ENCODE measurements at places on chromosomes 7 and 10. TPM values are rescaled to one million over a fixed set of nuclear protein-coding genes. Genes with fewer than 3 reads are reported as not detected.

CYP26C1 gene
- total RNA-seq: 0.16 TPM

DNA sequence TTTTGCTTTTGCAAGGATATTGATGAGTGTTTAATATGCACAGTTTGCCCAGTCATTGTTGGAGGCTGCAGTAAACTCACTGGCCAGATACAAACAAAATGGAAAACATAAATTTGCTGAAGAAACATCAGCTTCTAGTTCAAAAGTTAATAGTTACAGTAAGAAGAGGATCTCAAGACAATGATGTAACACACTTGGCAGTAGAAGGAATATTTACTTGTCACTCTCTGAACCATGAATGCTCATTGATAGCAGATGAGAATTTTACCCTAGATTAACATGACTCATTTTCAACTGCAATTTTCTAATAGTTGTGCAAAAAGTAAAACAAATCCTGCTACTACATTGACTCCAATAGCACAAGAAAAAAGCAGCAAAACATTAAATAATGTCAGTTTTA lies 47.7 kb downstream of the VWC2 start:
- no peak for DNase-seq

RARRES2 gene
- total RNA-seq: 6.2 TPM

- peak; percentile 5 for DNase-seq
Observed at GRCh38 chr7:93147363-93147762, 822 bp downstream of the SAMD9L start.

DNA sequence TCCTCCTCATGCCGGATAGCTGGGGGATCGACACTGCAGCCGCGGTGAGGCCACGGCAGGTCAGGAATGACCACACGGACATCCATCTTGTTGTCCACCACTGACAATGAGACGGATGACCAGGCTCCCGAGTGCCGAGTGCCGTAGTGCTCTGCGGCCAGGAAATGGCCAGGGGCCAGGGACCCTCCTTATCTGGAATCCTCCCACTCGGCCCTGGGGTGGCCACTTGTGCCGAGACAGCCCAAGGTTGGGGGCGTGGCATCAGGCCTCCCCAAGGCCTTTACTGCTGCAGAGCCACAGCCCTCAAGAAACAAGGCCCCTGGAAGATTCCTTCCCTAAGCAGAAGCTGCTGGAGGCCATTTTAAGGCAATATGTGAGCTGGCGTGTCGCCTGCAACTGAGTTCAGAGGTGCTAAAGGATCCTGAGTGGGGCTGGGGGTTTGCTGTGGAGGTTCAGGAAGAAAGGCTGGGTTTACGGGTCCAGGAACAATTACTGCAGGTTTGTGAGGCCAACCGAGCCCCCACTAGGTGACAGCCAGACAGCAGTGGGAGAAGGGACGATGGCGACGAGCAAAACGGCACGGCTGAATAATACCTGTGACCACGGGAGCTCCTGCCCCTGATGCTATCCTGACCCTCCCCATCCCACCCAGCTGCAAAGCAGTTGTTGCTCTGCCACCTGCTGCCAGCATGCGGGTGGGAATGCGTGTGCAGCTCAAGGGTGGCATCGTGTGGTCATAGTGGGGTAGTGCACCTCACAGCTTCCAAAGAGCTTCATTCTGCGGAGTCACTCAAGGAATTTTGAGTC lies 31.6 kb upstream of the LEP start:
- DNase-seq: peak; percentile 40

GRCh38 chr10:70594161-70594560 lies 8.4 kb downstream of the PRF1 start:
- DNase-seq: no peak

DNA sequence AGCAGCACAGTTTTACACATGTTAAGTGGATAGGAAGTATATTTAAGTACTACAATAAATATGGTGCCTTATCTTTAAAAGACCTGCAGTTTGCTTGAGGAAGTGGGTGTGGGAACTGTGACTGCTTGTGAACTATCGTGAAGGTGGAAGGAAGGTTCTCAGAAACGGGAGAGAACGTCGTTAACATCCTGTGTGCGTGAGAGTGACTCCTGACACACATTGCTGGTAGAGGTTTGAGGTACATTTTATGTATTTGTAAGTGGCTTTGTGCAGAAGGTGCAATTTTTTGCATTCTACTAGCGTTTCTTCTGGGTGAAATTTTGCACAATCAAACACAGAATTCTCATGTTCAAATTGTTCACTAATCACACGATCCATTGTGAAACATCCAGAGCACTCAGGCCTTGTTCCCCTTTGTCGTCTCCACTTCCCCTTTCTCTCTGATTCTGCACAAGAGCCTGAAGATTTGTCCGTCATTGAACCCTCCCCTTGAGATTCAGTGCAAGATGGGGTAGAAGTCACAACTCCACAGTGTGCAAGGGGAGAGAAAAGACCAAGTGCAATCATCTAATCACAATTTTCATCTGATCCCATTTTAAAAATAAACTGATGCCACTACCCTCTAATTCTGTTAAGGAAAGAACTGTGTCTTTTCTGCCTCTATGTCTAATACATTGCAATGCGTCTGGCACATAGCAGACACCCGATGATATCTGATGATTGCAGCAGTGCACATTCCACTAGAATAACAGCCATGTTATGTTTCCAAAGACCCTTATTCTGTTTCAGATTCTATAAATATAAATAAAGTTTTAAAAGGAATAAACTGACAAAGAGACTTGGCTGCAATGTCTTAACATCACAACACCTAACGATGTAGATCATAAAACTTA lies 279.9 kb downstream of the NEBL start:
- no peak for DNase-seq

- no peak for DNase-seq
Observed at GRCh38 chr7:37420946-37421695, 27.5 kb downstream of the ELMO1 start.

DNA sequence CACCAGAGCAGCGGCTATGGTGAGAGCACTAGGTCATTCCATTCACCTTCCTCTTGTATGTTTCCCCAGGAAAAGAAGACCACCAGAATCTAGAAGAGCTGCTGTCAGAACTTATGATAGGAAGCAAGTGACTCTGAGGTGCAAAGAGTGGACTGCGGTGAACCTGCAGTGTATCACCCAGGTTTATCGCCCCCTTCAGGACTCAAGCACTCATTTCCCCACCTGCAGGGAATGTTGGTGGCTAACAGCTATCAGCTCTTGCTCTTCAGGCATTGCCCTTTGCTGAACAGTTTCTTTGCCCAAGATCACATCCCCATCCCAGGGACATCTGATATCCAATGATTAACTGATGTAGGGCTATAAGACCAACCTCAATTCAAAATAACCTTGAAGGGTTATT lies 66.3 kb upstream of the IL6 start:
- no peak for DNase-seq

TLX1 gene
- total RNA-seq: not detected

GRCh38 chr10:77946084-77946483 lies 19.5 kb upstream of the DLG5 start:
- no peak for DNase-seq

Data from occipital lobe (tissue), 3 donors.